Activated CD4-positive, alpha-beta T cell treated with anti-CD3 and anti-CD28 coated beads for 48 hours (primary cell): ENCODE measurements at places on chromosomes 5 and 9.

DNA sequence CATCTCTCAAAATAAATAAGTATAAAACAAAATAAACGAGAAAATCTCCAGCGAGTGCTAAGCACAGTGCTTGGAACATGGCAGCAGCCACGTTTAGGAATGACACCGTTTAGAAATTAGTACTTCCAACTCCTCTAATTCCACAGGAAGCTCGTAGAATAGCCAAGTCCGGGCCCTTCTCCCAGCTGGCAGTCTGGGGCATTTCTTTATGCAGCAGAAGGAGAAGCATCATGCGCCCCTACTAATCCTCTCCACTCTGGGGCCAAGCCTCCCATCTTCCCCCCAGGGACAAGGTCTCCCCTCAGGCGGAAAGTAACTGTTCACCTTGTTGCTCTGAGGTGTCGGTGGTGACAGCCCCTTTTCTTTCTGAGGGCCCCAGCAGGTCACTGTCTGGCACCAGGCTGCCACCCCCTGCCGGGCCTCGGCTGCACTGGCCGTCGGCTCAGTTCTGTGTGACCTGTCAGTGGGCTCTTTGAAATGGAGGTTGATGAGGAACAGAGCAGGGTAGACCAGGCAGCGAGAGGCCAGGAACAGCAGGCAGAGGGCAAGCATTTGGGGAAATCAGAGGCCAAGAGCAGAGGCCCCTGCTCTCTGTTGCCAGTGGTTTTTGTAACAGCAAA is 113.5 kb upstream of the WWC1 start:
- DNase-seq: no peak

DNA sequence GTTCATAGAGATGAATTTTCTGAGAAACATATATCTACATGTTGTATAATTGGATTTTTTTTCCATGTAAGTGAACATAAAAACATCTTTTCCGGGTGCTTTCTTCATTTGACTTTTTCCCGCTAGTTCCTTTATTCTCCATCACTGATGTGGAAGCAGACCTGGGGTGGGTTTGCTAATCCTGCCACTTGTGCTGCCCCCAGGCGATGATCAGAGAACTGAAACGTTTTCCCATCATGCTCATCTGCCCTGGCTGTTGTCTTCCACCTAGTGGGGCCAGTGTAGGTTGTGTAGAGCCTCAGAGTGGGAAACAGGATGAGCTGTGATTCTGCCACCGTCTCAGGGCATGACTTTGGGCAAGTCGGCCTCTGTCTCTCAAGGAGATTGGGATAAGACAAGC is 34.2 kb upstream of the TGFBR1 start:
- no peak for DNase-seq

GRCh38 chr5:138229387-138229786 is 16.3 kb upstream of the CDC23 start:
- no peak for DNase-seq

DNA sequence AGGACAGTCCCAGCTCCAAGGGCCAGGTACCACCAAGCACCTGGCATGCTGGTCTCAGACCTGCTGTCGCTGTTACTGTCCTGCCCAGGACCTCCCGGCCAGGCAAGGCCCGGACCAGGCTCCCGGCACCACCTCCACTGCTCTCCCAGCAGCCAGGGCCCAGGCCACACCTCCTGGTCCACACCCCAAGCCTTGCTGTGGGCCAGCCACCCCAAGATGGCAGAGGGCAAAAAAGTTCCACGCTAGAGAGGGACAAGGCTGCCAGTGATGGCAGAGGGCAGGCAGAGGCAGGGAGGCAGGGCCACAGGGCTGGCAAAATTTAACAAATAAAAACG is 1.1 kb downstream of the DNLZ start:
- DNase-seq: no peak

GRCh38 chr5:172458976-172459782 is 4.9 kb upstream of the SH3PXD2B start:
- no peak for DNase-seq

GRCh38 chr9:90904706-90905478 is 103.3 kb downstream of the SYK start:
- DNase-seq: no peak

GRCh38 chr9:136979769-136980587 is 2.7 kb downstream of the PTGDS start:
- no peak for DNase-seq

GRCh38 chr5:106288979-106289378 is 1381.8 kb downstream of the EFNA5 start:
- DNase-seq: no peak

DNA sequence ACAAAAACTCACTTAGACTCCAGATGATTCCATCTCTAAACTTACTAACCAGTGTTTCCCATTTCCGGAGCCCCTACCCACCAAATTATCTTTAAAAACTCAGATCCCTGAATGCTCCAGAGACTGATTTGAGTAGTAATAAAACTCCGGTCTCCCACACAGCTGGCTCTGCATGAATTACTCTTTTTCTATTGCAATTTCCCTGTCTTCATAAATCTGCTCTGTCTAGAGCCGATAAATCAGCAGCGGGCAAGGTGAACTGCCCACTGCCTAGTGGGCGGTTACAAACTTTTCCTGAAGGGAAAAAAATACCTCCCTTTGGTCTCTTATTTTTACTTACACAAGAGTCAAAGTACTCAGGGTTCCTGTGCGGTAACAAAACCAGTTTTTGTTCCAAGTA is 624.4 kb upstream of the RORB start:
- DNase-seq: no peak

GRCh38 chr5:149932445-149933350 is 11.9 kb downstream of the PDE6A start:
- DNase-seq: no peak

- DNase-seq: no peak
These were observed 89.3 kb downstream of the NTRK2 start for GRCh38 chr9:84758817-84759216.

- no peak for DNase-seq
These were observed 170.2 kb downstream of the RANBP17 start for GRCh38 chr5:171031977-171032376.

DNA sequence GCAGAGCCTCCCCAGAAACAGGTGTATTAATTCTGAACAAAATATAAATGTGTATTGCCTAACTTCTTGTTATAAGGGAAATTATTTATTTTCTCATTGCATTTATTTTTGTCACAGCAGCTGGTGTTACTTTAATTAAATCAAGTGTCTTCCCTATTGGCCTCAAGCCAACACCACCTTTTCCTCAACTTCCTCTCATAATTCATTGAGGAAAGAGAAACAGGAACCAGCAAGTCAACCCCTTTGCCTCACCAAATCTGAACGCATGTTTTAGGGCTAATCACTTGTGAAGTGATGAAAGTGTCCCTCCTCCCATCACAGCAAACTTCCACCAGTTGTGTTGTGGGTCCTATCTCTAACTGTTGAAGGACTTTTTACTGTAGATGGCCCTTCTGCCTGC is 73.1 kb downstream of the DIRAS2 start:
- DNase-seq: no peak

DNA sequence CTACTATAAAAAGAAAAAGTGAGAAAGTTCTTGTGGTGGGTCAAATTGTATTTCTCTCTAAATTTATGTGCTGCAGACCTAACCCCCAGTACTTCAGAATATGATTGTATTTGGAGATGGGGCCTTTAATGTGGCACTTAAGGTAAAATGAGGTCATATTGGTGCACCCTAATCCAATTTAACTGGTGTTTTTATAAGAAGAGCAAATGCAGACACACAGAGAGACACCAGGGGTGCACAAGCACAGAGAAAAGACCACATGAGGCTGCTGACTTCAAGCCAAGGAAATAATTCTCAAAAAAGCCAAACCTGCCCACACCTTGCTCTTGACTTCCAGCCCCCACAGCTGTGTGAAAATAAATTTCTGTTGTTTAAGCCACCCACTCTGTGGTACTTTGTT is 80.2 kb upstream of the HTR4 start:
- DNase-seq: no peak

- DNase-seq: no peak
These were observed 62.3 kb downstream of the HMCN2 start for GRCh38 chr9:130327781-130328348.

GRCh38 chr5:89277816-89278215 is 394.8 kb upstream of the MEF2C start:
- no peak for DNase-seq

GRCh38 chr9:18970393-18970792 is 62.6 kb downstream of the SAXO1 start:
- DNase-seq: no peak

DNA sequence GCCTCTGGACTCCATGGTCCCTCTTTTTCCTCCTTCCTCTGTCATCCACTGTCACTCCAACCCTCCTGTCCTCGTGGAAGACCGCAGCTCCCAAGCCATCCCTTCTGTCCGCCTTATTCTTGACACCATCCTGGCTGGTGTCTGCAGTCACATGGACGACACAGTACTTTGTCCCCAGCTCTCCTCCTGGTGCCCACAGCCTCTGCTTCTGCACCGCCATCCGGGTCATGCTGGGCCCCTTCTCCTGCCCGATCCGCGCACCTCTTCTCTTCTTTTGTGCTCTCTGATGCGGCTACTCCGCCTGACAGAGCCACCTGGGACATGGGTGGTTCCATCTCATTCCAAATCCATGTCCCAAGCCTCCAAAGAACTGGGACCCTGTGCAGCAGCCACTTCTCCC is 22.5 kb downstream of the ROPN1L start:
- no peak for DNase-seq

GRCh38 chr9:3699883-3700282 is 174.1 kb upstream of the RFX3 start:
- DNase-seq: no peak

DNA sequence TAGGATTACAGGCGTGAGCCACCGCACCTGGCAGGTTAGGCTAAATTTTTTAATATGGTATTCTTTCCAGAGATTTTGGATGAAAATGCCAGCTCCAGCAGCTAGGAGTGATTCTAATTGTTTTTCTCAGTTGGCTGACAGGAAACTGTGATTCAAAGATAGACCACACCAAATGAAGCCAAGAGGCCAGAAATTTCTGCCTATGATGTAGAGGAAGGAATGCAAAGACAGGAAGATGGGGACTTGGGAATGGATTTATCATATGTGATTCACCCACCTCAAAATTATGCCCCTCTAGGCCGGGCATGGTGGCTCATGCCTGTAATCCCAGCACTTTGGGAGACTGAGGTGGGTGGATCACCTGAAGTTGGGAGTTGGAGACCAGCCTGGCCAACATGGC is 53.3 kb downstream of the UGCG start:
- DNase-seq: no peak

- DNase-seq: no peak
These were observed 216.8 kb upstream of the RFX3 start for GRCh38 chr9:3742586-3742985.

GRCh38 chr5:157020511-157021222 is 38.2 kb downstream of the HAVCR1 start:
- no peak for DNase-seq

DNA sequence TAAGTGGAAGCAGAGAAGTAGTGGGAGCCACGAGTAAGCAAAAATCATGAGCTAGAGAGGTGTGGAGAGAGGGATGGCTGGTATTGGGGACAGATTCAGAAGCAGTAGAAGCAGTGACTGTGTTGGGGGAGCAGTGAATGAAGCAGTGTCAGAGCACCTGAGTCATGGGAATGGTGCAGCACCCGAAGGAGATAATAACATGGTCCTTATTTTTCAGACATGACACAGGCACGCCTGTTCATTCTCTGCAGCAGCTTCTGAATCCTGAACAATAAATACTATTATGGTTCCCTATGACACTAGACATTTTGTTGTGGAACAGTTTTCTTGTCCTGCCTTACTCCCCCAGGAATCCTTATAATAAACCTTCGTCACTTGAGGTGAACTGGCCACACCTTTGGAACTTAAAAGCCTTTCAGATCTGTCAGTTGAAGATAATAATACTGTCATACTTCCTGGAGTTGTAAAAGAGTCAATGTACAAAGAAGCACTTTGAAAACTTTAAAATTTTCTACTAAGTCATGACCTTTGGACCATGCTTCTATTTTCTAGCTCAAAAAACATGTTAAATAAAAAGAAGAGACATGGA is 7.0 kb upstream of the RASA1 start:
- no peak for DNase-seq

- DNase-seq: no peak
These were observed 120.4 kb downstream of the C9orf152 start for GRCh38 chr9:110087605-110088004.

DNA sequence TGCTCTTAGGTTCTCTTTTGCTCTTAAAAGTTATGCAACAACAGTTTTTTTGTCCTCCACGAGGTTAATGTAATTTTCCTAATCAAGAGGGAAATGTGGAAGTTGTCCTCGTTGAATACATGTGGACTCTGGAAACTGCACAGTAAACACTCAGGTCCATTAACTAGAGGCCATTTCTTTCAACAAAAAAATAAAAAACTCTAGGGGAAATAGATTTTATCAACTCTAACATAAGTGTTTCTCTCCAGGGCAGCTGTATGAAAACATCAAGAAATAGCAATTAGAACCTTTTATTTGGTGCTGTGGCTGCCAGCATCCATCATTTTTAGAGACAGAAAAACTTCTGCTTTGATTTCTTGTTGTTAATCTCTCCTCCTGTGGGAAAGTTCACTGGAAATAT is 288.6 kb downstream of the ICE1 start:
- no peak for DNase-seq

- no peak for DNase-seq
These were observed 373.6 kb upstream of the ZNF608 start for GRCh38 chr5:125120012-125120411.

DNA sequence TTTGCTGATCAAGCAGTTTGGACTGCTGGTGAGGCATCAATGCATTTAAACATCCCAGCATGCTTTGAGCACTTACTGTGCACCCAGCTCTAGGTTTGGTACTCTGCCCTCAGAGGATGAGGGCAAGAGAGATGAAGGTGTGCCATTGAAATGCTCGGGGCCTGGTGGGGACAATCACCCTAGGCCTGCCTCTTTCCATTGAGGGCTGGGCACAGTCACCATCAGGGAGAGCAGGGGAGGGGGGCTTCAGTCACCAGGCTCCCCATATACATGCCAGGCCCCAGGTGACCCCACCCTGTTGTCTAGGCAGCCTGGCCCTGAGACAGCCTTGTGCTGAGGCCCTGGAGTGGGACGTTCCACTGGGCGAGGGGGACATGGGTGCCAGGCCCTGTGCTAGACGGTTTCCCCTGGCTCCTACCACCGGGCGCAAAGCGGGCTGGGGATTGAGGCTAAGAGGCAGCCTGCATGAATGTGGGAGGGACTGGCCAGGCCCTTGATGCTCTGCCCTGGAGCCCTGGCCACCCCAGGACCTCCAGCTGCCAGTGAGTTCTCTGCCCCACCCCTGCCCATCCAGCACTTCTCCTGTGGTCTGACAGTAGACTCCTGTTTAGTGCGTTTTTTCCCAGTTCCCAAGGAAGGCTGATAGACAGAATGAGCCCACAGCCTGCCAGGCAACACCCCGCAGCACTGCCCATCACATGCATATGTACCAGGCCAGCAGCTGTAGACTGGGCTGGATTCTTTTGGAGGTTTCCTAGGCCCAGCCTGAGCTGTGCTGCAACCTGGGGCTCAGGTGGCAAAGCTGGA is 18.9 kb downstream of the TCF7 start:
- peak; percentile 4 for DNase-seq

- no peak for DNase-seq
These were observed 137.9 kb downstream of the BNC2 start for GRCh38 chr9:16732546-16732945.

- DNase-seq: peak; percentile 16
These were observed 2.1 kb upstream of the OGN start for GRCh38 chr9:92406477-92406876.

- no peak for DNase-seq
These were observed 11.8 kb downstream of the HK3 start for GRCh38 chr5:176887252-176887849.
